ENCODE measurements at places on chromosomes 7 and 10.

DNA sequence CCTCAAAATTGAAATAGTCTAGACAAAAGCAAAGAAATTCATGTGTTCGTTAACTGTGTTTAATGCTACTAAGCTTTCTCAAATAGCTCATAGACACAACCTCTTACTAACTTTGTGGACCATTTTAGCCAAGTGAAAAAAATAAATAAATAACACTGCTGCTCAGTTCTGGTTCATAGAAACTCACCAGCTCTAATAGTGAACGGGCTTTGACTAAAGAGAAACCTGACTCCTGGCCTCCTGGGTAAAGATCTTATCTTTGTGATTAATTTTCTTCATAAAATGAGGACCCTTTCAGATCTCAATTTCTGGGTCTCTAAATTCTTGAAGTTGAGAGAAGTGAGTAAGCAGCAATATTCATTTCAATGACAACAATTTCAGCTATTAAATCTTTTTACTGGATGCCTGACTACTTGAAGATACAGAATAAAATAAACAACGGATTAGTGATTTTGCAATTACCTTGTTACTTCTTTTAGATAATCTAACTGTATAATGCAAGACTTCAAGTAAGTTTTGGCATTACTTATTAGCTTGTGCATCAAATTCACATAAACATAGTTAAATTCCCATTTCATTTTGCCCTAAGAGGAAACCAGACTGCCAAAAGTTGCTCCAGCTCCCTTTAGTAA, 3.1 kb downstream of the CADPS2 start:
- no peak for DNase-seq

GRCh38 chr7:30852308-30852684, 59.4 kb upstream of the AQP1 start:
- DNase-seq = no peak

DNA sequence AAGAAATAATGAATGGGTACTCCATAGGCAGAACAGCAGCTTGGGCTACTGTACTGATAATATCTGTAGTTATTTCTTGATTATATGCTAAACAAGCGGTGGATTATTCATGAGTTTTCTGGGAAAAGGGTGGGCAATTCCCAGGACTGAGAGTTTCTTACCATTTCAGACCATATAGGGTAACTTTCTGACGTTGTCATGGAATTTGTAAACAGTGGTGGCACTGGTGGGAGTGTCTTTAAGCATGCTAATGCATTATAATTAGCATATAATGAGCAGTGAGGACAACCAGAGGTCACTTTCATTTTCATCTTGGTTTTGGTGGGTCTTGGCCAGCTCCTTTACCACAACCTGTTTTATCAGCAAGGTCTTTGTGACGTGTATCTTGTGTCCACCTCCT, 399.7 kb downstream of the CDC14C start:
- DNase-seq = no peak

GRCh38 chr7:141381794-141382427, 169.3 kb upstream of the AGK start:
- DNase-seq = no peak

DNA sequence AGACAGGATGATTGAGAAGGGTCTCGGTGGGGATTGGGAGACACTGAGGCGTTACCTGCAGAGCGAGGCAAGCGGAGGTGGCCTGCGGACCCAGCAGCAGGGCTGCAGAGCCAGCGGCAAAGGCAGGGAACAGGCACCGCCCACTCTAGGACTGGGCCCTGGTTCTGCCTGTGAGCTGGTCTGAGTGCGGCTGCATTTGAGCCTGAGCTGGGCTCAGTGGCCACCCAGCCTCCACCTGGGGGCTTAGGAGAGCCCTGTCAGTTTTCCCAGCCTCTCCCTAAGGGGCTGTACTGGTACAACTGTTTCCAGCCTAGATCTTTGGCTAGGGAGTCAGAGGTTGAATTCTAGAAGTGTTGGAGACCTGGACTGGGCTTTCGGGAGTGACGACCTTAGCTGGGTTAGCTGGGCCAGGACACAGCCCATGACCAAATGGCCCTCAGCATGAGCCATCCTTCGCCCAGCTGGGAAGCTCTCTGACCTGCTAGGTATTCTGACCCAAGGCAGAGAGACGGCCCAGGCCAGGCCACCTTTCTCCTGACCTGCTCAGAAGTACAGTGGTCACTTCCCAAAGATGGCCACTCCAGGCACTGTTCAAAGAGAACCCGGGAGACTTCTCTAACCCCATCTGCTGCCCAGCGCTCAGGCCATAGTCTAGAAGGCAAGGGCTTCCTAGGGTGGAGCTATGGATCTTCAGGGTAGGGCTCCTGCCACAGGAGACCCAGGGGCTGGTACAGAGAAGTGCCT, 64.9 kb downstream of the PAX2 start:
- no peak for DNase-seq

Data from uterus (tissue), 4 donors.